ENCODE measurements at places on chromosomes 7 and 10.

GRCh38 chr10:44924261-44925040 is 13.3 kb downstream of the TMEM72 start:
- no peak for DNase-seq

DNA sequence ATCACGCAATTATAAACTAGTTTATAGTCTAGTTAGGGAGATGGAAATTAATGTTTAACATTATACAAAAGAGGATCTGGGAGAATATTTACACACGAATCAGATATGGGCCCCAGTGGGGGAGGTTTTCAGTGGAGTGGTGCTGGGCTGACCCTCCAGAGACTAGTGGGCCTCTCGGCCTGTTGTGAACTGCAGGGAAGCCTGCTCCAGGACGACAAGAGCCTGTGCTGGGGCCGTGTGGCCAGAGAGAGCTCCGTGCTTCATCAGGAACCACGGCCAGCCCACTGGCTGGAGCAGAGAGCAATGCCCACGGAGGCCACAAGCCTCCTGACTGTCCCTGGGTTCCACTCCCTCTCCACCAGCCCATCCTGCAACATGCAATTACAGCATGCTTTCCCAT is 11.3 kb upstream of the ESYT2 start:
- DNase-seq = no peak

GRCh38 chr10:26031300-26031699 is 97.3 kb downstream of the MYO3A start:
- DNase-seq = no peak

DNA sequence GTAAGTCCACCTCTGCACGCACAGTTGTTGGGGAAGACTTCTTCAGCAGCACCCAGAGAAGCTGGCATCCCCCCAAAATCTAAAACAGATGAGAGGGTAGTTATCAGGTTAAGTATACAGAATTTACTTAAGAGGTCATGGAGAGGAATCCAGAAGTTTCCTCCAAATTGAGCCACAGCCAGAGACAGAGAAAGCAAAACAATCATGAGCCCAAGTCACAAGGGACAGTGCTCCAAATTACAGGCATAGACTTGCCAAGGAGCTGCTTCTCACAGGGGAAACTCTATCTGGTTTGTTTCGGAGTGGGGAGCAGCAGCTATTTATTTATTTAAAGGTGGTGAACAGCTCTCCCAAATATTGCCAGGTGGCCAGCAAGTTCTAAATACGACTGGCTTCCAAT is 308.4 kb downstream of the SKIDA1 start:
- DNase-seq = no peak

- no peak for DNase-seq
Measured at GRCh38 chr10:51642581-51642980, 56.8 kb downstream of the CSTF2T start.

GRCh38 chr10:126500866-126501265 is 112.6 kb upstream of the ADAM12 start:
- DNase-seq = no peak

GRCh38 chr10:44030738-44031137 is 354.2 kb downstream of the CXCL12 start:
- DNase-seq = no peak

- DNase-seq = peak; percentile 79
Measured at GRCh38 chr10:50739618-50740292, at the start of gene ASAH2B. Gene ASAH2B (plus strand): TSS chr10:50739936. CDS start chr10:50745131, 5,195 bp downstream.

GRCh38 chr10:132229834-132230556 is 43.2 kb downstream of the DPYSL4 start:
- DNase-seq = peak; percentile 63

DNA sequence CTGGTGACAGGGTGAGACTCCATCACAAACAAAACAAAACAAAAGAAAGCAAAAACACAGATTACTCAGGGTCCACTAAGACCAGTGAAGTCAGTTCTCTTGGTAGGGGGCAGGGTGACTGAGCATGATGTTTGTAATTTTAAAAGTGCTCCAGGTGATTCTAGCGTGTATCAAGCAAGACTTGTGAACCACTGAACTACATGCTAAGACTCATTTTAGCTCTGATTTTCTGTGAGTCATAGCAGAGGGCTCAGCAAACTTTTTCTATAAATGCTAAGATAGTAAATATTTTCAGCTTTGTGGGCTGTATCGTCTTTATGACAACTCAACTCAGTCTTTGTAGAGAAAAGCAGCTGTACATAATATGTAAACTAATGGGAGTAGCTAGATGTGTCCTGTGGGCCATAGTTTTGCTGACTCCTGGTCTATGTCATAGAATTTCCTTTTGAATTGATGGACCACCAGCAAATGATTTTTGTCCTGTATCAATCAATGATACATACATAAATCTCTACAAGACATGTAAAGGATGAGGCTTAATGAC is 141.3 kb downstream of the CFTR start:
- no peak for DNase-seq

DNA sequence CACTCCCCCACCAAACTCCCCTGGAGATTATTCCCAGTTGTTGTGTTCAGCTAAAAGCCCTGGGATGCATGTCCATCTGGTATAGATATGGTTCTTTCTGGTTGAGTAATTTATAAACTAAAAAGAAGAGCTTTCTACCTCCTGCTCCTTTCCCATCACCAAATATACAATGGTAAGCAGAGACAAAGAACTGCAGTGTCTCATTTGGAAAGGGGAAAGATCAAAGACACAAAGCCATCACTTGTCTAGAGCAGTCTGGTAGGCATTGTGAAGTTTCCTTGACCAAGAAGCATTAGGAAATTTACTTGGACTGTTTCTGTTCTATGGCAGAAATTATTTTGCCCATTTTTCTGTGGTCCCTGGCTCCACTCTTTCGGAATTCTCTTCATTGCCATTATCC is 24.9 kb upstream of the PANK1 start:
- DNase-seq = no peak

DNA sequence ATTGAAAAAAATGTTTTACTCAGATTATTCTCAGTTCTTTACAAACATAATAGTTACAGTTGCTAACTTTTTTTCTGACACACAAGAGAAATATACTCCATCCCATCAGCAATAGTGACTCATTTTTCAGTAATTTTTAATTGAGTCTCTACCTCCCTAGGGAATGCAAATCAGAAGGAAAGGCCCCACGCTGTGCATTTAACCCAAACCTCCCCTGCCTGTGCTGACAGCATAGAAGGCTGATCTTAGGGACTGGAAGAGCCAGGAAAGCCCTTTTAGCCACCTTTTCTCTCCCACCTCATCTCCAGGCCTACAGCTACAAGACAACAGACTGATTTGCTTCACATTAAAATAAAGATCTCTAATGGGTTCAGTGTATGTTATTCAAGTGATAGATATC is 24.7 kb upstream of the PIK3CG start:
- no peak for DNase-seq

GRCh38 chr10:133346413-133346812 is 760 bp upstream of the PRAP1 start:
- no peak for DNase-seq

DNA sequence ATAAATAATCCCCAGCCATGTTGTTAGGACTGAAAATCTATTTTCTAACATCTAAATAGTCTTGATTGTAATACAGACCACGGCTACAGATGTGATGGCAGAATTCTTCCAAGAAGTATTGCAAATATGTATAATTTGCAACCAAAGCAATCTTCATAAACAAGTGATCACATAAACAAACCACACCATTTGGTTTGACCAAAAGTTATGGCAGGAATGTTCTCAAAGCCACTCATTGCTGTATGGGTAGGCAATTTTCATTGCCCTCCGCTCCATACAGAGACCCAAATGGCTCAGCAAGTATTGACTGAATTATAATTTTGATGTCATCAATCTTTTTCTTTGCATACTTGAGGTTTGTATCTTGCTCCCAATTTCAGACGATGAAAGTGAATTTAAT is 19.0 kb upstream of the RHOBTB1 start:
- DNase-seq = no peak

GRCh38 chr7:47512481-47513176 is 69.3 kb downstream of the TNS3 start:
- no peak for DNase-seq

DNA sequence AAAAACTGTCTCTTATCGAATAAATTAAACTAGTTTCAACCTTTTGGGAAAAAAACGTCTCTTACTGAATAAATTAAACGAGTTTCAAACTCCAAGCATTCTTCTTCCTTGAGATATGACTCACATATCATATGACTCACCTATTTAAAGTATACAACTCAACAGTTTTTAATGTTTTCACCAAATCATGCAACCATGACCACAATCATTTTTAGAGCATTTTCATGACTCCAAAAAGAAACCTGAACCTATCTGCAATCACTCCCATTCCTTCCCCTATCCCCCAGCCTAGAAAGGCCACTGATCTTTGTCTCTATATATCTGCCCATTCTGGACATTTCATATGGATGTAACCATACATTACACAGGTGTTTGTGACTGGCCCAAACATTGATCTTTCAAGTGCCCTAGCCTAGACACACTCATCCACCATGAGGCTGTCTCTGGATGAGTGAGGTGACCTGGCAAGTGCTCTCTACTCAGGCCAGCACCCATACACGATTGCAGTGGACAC is 115.3 kb downstream of the PIP4K2A start:
- DNase-seq = no peak

- DNase-seq = no peak
Measured at GRCh38 chr7:43491984-43492383, 90.9 kb upstream of the STK17A start.

DNA sequence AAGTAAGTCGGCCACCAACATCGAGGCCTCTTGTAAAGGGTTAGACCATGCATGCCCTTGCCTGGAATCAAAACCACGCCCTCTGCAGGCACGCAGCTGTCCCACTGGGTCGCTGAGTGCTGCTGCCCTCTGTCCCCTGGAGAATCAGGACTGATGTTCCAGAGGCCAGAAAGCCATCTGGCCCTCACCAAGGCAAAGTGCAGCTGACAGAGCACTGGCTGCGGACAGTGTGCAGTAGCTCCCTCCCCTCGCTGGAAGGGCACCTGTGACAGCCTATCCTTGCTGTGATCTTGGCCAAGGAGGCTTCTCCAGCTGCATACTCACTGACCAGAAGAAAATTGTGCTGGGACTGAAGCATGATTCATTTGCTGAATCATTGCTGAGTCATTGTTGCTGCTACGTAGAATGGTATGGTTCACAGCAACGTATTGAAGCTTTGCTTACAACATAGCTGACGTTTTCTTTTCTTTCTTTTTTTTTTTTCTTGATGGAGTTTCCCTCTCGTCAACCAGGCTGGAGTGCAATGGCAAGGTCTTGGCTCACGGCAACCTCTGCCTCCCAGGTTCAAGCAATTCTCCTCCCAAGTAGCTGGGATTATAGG is 30.4 kb downstream of the DDC start:
- no peak for DNase-seq

- no peak for DNase-seq
Measured at GRCh38 chr7:158538156-158538946, 49.3 kb downstream of the PTPRN2 start.

DNA sequence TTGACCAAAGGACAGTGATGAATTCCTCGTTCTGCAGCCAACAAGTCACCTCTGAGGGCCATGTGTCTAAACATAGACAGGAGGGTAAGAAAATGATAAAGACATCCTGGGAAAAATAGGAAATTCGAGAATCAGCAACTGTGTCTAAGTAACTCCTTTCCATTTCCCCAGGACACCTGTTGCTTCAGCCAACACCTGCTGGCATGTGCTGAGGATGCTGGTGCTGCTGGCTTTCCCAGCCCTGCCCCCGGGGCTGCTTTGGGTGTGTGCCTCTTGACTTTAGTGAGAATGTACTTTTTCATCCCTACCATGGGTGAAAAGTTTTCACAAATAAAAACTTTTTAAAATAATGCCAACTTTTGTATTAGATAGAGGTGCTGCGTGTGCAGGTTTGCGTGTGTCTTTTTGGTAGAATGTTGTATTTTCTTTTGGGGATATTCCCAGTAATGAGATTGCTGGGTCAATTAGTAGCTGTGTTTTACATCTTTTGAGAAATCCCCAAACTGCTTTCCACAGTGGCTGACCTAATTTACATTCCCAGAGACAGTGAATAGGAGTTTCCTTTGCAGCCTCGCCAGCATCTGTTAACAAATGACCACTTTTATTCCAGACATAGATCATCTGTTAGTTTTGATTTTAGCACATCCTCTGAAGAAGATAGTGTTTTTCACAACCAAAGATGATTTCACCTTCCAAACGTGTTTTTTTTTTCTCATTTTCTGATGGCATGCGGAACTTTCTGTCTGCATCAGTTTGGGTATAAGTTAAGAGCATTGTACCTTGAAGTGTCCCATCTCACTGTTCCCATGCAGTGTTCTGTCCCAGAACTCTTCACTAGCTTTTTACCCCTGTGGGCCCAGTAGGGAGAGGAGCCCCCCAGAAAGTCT is 104.2 kb upstream of the ACBD5 start:
- no peak for DNase-seq

DNA sequence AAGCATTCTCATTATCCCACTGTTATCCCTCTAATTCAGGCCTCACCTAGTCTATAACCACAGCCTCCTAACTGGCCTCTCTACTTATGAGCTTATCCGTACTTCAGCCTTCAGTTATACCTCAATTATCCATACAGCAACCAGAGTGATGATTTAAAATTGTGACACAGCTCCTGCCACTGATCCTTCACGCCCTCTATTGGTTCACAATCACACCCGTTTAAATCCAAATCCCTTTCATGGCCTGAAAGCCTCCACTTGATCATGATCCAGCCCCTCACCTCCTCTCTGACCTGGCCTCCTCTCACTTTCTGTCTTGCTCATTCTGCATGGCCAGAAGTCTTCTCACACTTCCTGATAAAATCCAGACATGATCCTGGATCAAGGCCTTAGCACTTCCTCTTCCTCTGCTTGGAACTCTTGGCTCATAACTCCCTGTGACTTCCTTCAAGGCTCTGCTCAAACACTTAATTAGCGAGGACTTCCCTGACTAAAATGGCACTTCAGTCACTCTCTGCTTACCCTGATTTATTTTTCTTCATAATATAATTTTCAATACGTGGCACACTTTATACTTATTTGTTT is 19.0 kb upstream of the TMEM26 start:
- no peak for DNase-seq

DNA sequence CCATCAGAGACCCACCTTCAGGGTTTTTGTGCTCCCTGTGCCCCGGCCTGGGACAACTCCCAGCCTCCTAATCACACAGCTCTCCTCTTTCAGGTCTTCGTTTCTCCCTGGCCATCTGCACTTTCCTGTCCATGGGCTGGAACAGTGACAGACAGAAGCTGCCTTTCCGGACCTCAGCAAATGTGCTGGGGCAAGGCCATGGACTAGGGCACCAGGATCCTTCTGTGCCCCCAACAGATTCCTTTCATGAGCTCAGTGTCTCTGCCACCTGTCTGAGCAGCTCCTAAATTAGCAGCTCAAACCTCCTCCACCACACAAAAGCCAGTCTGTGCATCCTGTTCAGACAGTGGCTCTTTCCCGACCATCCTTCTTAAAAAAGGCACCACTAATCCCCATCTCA is 41.9 kb upstream of the FRMD4A start:
- DNase-seq = no peak

DNA sequence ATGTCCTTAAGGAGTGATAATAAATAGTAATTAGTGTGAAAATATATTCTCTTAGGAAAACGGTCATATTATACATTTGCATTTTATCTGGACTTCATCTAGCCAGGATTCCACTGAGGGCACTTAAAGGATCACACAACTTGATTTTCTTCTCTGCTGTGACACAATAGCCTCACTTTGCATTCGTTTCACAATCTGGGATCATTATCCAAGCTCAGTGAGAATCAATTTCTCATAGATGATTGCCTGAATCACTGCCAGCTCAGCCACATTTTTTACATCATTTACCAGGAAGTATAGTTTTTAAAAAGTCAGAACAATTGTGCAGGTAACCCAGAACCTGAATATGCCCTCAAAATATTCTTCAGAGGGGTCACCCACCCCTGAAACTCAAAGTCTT is 68.9 kb downstream of the PTPRZ1 start:
- DNase-seq = no peak

All from activated naive CD8-positive, alpha-beta T cell treated with anti-CD3 and anti-CD28 coated beads for 36 hours (primary cell).